ENCODE measurements at places on chromosomes 5 and 9. TPM values are rescaled to one million over a fixed set of nuclear protein-coding genes. Genes with fewer than 3 reads are reported as not detected.
A peak's percentile ranks its signal among the peaks of the same experiment; 100 is the strongest.

- no peak for DNase-seq
- H3K36me3 ChIP-seq = no peaks in the 10 kb centered on the region
- H3K4me1 ChIP-seq = no peaks in the 10 kb centered on the region
- H3K4me3 ChIP-seq = no peak overlapping the region
Observed at GRCh38 chr9:79224672-79225433, 346.9 kb upstream of the TLE4 start.

DNA sequence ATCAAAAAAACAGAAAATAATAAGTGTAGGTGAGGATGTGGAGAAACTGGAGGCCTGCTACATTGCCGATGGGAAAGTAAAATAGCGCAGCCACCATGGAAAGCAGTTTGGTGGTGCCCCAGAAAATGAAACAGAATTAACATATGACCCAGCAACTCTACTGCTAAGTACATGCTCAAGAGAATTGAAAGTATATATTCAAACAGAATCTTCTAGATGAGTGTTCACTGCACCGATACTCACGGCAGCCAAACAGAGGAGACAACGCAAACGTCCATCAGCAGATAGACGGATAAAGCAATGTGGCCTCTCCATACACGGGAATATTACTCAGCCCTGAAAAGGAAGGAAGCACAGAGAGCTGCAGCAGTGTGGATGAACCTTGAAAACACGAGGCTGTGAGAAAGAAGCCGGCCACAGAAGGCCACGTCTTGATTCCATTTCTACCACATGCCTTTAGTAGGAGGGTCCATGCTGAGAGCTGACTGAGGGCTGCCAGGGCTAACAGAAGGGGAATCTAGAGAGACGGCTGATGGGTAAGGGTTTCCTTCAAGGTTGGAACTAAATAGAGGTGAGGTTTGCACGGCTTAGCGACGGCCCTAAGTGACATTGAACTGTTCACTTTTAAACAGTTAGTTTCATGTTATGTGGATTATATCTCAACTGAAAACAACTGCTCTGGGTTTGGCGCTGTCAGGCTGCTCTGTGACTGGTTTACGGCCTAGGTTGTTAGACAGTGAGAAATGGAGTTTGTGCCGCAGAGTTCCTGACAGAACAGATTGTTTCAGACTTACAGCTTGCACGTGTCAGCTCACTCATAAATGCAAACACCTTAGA lies 29.8 kb downstream of the AHRR start:
- H3K4me3 ChIP-seq = no peak overlapping the region
- H3K4me1 ChIP-seq = peaks cover 20% of the 10 kb centered on the region
- no peak overlapping the region for H3K27ac ChIP-seq
- DNase-seq = no peak
- peaks cover 8% of the 10 kb centered on the region for H3K27me3 ChIP-seq
- peaks cover 8% of the 10 kb centered on the region for H3K36me3 ChIP-seq

- no peak overlapping the region for H3K4me3 ChIP-seq
- H3K27ac ChIP-seq = peak overlapping the region; percentile 68
- H3K4me1 ChIP-seq = peaks cover 5% of the 10 kb centered on the region
- H3K36me3 ChIP-seq = peaks cover 11% of the 10 kb centered on the region
- H3K27me3 ChIP-seq = no peaks in the 10 kb centered on the region
Observed at GRCh38 chr5:139605887-139606286, 42.3 kb upstream of the CXXC5 start.

GRCh38 chr5:64918083-64918482 lies 149.4 kb downstream of the CWC27 start:
- H3K4me3 ChIP-seq = no peak overlapping the region
- H3K27ac ChIP-seq = no peak overlapping the region
- peaks cover 13% of the 10 kb centered on the region for H3K36me3 ChIP-seq
- H3K4me1 ChIP-seq = no peaks in the 10 kb centered on the region
- DNase-seq = no peak

DNA sequence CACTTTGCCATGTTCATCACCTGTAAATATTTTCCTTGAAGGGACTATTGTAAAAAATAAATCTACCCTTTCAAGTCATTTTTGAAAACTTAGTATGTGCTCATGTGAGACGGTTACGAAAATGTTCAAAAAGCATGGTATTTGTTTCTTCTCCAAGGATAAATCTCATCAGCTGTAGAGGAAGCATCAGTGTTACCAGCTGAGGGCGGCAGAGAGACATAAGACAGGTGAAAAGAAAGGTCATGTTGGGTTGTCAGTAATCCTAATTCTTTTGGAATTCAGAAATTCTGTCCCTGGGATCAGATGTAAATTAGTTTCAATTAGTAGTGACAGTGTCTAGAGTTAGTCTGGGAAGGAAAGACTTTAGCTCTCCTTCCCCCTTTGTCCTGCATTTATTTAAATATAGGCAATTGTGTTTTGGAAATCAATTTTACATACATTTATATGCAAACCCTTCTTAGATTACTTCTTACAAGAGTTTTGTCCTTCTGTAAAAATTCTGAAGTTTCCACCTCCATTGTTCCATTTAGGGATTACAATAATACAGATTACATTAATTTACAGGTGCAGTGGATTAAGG lies 791.9 kb upstream of the CDH6 start:
- H3K27me3 ChIP-seq = no peaks in the 10 kb centered on the region
- no peaks in the 10 kb centered on the region for H3K4me1 ChIP-seq
- no peak overlapping the region for H3K4me3 ChIP-seq
- DNase-seq = peak; percentile 55

DNA sequence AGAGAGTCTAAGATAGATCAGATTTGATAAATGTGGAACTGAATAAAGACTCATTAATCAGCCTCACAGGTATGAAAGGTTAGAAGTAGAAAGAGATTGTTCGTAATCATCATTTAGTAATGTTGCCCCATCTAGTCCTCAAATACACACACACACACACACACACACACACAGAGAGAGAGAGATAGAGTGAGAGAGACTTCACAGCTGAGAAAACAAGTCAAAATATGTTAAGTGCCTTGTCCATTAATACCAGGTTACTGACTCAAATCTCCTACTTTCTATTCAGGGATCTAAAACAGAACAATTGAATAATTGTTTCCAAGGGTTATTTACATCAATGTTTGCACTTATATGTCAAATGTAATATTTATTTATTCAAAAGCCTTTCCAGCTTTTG lies 284.6 kb downstream of the MRPS30 start:
- H3K27me3 ChIP-seq = no peaks in the 10 kb centered on the region
- no peak for DNase-seq
- H3K4me3 ChIP-seq = no peak overlapping the region
- H3K27ac ChIP-seq = no peak overlapping the region

Gene SET
- 420 TPM for total RNA-seq

GRCh38 chr9:108149326-108149725 lies 659.8 kb upstream of the KLF4 start:
- H3K27ac ChIP-seq = no peak overlapping the region
- peaks cover 13% of the 10 kb centered on the region for H3K4me1 ChIP-seq
- H3K4me3 ChIP-seq = no peak overlapping the region
- DNase-seq = no peak

All from endothelial cell (in vitro differentiated cells).